ENCODE measurements at places on chromosomes 13 and 19.

DNA sequence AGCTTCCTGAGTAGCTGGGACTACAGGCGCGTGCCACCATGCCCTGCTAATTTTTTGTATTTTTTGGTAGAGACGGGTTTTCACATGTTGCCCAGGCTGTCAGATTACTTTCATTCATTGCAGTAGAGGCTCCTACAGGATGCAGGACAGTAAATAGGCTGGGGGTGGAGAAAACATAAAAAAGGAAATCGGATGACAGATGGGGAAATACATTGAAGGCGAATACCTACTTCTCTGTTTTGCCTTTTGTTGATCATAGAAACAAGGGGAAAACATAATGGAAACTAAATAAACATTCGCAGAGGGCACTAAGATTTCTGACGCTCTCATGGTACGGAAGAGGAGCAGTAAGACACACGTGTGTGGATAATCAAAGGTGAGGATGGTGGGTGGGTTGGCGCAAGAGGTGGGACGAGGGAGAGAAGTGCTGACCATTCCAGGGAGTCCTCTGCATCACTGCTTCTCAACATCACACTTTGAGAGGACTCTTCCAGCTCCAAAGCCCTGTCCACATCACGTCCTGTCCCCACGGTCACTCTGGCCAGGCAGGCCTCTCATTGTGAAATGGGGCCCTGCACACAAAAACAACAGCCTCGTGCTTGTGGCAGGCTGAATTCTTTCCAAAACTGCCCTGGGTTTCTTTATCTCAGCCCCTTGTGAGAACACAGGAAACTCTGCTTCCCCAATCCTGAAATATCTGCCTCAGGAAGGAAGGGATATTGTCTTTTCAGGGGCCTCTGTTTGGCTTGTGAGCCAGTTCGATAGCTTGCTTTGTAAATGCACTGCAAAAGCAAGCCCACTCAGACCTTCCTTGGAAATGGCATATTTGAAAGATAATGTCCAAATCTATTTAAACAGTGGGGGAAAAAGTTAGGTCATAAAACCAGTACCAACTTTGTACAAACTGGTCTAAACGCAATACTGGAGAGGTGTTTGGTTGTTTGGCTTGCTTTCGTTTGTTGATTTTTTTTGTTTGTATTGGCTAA lies 188.5 kb downstream of the FOXO1 start:
- peak; percentile 62 for DNase-seq

- DNase-seq, result no peak
These were observed 185.3 kb upstream of the MIR17HG start for GRCh38 chr13:91162180-91162579.

GRCh38 chr19:7346488-7346971 lies 2.2 kb upstream of the ARHGEF18 start:
- no peak for DNase-seq

- no peak for DNase-seq
These were observed 18.3 kb downstream of the ZNF69 start for GRCh38 chr19:11905928-11906327.

Measured in left ventricle myocardium inferior (tissue), 1 donor.